Stimulated activated CD4-positive, alpha-beta T cell treated with anti-CD3 and anti-CD28 coated beads, Interleukin-4, amount 100 ng/mL, for 1 hour (primary cell): ENCODE measurements at places on chromosomes 5 and 9.

- no peak for DNase-seq
These were observed 46.6 kb upstream of the PCA3 start for GRCh38 chr9:76717613-76718012.

GRCh38 chr9:99782962-99783718, 38.5 kb upstream of the NR4A3 start:
- DNase-seq: no peak

GRCh38 chr5:111675201-111675934, 81.6 kb downstream of the NREP start:
- no peak for DNase-seq

- DNase-seq: no peak
These were observed 44.3 kb downstream of the TNFSF15 start for GRCh38 chr9:114761523-114761922.

GRCh38 chr5:90153031-90153430, 256.5 kb downstream of the CETN3 start:
- no peak for DNase-seq

GRCh38 chr5:54234304-54234933, 76.0 kb downstream of the ARL15 start:
- no peak for DNase-seq

- no peak for DNase-seq
These were observed 584 bp upstream of the KLF9 start for GRCh38 chr9:70415041-70415440.

DNA sequence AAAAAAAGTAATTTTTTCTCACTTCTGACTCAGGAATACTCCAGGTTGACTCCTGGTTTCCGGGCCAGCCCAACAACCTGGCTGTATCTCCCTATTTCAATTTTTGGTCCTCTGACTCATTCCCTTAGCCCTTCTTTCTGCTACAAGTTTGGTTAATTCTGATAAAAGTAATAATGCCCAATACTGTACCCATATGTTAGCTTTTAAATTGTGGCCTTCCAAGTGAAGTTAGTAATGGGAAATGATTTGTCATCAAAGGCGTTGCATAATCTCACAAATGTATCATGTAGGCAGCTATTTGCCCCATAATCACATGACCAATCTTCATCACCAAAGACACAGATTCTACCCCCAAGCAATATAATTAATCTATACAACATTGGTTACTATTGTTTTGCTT, 31.1 kb upstream of the BNC2 start:
- DNase-seq: no peak

DNA sequence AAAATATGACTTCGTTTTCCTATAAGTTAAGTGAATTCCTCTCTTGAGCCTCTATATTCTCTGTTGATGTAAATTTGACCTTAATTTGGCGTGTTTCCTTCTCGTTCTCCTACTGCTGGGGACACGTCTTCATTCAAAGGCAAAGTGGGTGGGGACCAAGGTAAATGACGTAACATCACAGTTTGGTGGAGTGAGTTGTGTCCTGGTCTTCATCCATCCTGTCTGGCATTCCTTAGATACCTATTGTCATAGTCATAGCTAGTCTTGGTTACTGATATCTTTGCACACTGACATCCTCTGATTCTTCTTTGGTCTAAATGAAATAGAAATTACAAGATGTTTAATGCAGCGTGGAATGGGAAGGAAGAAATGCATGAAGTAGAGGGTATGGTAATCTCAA, 108.5 kb downstream of the NNT start:
- no peak for DNase-seq

DNA sequence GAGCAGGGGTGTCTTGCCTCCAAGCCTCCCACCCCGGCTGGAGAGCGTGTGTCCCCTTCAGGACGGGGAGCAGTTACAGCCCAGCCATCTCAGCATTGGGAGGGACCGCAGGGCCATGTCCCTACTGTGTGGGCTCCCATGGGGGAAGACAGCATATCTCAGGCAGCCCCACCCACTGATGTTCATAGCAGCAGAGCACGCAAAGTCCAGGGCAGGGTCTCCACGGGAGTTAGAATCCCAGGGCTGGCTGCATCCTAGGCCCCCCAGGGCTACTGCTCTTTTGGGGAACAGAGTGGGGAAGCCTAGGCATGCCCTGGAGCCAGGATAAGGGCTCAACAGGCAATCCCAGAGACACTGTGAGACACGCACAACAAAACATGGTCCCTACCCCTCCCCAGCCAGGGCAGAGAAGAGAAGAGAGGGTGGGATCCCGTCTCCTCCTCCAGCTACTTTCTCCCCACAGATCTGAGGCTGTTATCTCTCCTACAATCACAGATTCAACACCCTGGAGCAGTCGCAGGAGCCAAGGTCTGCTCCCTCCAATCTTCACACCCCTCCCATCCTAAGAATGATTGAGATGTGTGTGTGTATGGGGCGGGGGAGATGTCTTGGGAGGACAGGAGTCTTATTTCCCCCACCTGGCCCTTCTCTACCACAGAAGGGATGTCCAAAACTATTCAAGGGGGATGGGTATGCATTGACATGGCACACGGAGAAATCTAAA, 3.4 kb downstream of the CNTFR start:
- DNase-seq: no peak

DNA sequence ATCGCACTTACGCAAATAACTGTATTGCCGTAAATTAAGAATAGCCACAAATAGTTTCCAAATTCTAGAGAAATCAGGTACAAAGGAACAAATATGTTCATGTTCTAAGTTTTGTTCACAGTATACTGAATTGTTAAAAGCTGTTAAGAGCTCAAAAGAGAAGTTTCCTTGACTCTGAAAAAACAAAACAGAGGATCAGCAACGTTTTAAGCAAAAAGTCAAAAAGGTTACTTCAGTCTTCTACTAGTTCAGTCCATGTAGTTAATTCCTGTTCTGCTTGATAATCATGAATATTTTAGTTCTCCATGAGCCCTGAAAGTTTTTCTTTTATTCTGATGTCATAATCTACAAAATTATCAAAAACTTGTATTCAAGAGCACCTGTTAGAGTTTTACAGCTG, 128.6 kb upstream of the MAST4 start:
- DNase-seq: no peak

- DNase-seq: no peak
These were observed 100.9 kb downstream of the SNCAIP start for GRCh38 chr5:122412966-122413365.

DNA sequence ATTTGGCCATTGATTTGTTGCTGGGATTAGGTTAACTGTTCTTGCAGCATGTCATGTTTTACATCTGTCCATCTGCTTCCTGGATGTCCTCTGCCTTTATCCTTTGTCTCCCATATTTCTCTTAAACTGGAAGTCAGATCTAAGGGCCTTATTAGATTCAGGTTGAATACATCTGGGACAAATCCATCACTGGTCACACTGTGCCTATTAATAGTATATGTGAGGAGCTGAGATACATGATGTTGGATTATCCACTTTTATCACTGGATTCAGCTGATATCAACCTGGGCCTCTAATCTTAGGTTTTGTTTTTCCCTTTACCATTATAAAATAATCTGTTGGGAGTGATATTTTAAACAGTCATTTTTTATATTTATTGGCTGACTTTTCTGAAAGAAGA, 41.8 kb upstream of the ROPN1L start:
- DNase-seq: no peak

DNA sequence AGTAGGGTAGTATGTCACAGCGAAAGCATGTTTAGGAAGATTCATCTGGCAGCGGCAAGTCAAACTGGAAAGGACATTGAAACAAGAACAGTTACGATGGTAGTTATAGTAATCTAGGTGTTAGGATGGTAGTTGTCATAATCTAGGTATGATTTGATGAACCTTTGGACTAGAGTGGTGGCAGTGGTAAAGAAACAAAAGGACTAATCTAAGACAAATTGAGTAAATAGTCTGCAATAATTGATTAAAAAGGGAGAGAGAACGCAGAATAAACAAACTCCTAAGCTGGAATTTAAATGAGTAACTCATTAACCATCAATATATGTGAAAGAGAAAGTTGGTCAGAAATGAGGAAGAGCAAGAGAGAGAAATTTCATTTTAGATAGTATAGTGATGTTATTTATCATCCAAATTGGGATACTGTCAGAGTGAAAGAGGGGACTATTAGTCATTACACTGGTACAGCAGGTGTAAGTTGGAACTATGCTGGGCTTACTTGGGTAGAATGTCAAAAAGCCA, 56.8 kb downstream of the MTREX start:
- no peak for DNase-seq

DNA sequence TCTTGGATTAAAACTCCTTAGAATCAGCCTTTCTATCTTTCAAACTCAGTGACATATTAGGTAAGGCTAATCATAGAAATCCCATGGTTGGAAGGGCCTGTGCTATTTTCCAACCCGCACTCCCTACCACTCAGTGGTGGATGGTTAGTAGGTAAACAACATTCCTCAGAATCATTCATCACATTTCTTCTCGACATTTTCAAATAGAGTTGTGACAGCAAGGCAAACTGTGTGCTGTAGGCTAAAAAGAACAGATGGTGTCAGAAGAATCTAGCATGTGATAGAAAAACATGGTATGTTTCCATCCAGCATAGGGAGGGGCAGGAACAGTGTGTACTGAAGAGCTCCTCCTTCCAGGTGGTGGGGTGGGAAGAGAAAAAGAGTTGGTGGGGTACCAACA, 227.3 kb upstream of the NMUR2 start:
- DNase-seq: no peak

- no peak for DNase-seq
These were observed 382.4 kb downstream of the TMEM167A start for GRCh38 chr5:82694711-82695285.

GRCh38 chr9:89319015-89319905, 960 bp downstream of the SECISBP2 start:
- DNase-seq: no peak

DNA sequence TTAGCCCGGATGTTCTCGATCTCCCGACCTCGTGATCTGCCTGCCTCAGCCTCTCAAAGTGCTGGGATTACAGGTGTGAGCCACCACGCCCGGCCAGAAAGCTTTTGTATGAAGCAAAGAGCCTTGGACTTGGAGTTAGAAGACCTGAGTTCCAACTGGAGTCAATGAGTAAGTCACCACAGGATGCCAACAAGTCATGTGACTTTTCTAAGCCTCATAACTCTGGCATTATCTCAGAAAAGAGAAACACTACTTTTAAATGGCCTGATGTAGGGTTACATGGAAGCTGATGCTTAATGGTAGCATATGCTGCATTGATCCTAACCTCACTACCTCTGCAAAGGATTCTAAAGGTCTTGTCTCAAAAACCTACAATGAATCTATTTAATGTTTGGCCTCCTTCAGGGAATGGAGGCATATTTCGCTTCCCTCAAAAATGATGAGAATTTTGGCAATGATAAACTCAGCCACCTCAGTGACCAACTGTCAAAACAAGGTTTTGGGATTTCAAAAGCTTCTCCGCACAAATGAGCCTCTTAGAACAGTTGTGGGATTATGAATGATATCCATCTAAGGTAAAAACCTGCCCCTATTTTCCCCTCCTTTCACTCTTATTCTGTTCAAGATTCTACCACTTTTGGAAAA, 236.8 kb downstream of the ACTL7B start:
- no peak for DNase-seq

DNA sequence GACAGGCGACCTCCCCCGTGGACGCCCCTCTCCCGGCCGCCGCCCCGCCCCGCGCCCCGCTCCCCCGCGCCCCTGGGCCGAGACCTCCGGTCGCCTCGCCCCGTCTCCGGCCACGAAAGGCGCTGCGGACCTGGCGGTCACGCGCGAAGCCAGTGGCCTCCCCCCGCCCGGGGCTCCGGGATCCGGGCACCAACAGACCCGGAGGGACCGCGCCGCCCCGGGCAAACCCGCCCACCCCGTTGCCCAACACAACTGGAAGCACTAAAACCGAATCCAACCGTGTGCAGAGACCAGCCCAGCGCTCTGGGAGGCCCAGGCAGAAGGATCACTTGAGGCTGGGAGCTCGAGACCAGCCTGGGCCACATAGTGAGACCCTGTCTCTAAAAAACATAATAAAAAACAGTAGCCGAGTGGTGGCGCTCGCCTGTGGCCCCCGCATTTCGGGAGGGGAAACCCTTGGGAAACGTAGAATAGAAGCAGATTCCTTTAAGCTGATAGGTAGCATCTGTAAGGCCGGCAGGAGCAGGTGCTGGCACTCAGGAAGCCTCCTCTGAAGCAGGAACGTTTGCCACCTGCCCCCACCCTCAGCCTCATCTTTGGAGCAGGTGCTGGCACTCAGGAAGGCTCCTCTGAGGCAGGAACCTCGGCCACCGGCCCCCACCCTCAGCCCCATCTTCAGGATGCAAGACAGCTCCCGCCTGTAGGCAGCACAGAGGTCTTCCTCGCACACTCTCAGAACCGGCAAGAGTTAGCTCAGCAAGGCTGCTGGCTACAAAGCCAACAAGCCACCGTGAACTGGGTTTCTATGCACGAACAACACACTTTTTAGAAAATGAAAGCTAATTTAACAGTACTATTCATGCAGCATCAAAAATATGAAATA, 4.6 kb upstream of the SLC9A3 start:
- DNase-seq: no peak

DNA sequence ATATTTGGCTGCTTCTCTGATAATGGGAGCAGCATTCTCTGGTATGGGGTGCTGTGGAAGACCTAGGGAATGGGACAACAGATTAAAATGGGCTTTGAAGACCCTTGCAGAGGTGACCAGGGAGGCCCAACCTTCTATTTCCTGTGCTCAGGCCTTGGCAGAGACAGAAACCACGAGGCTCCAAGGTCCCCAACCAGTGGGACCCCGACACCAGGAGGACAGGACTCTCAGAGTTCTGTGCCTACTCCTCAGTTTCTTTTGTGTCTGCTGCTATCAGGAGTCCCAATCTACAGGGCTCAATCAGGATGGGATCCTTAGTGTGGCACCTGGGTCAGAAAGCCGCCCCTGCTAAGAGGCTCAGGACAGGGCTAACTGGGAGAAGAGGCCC, 29.3 kb downstream of the CSF2 start:
- no peak for DNase-seq

DNA sequence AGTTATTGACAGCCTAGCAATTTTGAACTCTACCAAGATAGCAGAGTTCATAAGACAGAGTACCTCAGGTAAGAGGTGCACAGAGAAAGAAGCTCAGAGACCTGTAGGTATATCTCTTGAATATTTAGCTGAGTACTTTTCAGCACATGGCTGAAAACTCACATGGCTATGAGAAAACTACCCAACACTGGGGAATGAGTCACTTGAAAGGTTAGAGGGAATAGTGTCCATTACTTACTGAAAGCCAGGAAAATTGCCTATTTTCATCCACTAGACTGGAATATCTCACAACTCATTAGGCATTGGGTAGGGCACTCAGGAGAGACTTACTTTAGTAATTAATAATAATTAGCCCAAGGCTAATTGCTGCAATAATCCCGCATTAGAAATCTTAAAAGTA, 8.3 kb downstream of the TSLP start:
- no peak for DNase-seq

DNA sequence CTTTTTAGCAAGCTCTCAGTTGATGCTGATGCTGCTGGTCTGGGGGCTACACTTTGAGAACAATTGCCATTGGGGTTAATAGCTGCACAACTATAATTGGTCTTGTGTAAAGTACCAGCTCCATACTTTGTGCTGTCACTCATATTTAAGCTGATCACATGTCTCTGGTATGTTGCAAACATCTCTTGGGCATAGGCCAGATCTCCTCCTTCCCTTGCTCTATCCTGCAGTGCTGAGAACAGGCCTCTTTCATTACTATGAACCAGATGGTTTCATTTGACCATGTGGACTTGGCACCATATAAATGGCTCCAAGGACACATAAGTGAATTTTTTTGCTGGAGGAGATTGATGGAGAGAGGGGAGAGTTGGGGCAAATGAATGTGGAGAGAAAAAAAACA, 48.4 kb downstream of the DMRT2 start:
- no peak for DNase-seq

- DNase-seq: no peak
These were observed 5.0 kb downstream of the NUDT2 start for GRCh38 chr9:34334337-34334824.
